ENCODE measurements at places on chromosomes 1 and 21.

GRCh38 chr1:242872521-242872920 lies 348.0 kb upstream of the PLD5 start:
- no peak for DNase-seq

GRCh38 chr1:52455686-52456085 lies 51.3 kb downstream of the PRPF38A start:
- no peak for DNase-seq

- DNase-seq, result no peak
Observed at GRCh38 chr1:13865851-13866250, 165.9 kb downstream of the PRDM2 start.

DNA sequence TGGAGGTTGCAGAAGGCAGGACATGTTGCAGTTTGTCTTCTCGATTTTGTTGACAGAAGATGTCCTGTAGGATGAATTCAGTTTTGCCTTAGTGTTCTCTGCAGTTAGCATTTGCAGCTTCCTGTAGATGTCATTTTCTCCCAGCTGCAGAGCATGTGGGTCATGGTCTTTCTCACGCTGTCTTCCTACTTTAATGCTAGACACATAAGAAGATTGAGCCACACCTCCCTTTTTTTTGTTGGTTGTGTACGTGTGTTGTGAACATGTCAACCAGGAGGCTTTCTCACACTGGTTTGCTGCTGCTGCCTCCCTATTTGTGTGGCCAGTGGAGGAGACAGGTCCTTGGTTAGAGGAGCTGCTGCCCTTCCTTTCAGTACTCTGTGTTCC lies 110.7 kb downstream of the VPS13D start:
- no peak for DNase-seq

DNA sequence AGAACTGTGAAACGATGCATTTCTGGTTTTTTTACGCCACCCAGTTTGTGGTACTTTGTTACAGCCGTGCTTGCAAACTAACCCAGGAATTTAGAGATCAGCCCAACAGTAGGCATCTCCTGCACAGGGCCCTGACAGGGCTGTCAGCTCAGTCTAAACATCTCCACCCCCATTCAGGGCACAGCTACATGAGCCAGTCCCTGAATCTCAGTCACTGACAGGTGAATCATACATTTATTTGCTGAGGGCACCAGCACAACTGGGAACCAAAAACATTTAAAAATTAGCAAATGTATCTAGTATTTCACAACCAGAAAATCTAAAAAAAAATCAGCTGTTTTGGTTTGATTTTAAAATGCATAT lies 30.7 kb downstream of the PRDX6 start:
- DNase-seq, result no peak

DNA sequence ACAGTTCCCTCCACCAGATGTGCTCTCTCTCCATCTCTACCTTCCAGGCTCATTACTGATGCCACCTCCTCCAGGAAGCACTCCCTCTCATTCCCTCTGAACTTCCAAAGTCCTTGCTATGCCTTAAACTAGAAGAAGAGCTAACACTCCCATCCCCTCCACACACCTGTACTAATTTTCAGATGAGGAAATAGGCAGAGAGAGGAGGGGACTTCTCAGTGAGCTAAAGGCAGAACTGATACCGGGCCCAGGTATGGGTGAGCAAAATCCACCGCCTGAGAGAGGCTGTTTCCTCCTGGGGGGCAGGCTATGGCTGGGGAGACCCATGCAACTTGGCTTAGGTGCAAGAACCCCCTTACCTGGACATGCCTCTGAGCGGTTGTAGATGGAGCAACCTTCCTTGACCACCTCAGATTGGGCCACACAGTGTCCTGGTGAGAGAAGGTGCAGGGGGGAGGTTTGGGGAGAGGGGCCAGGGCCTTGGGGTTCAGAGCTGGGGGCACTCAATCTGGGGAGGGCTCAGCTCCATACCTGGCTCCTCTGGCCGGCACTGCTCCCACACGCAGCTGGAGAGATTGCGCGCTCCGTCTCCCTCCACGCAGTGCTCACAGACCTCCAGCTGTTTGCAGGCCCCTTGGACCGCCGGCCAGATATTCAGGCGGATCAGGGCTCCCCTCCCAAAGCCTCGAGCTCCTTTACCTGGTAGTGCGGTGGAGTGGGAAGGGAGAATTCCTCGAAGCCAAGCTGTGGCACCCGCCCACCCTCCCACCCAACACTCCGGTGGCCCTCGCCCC lies 967 bp downstream of the CD164L2 start:
- no peak for DNase-seq

GRCh38 chr1:161182214-161182613 lies 4.9 kb upstream of the B4GALT3 start:
- peak; percentile 19 for DNase-seq

GRCh38 chr1:221246628-221247415 lies 367.6 kb downstream of the HLX start:
- no peak for DNase-seq

DNA sequence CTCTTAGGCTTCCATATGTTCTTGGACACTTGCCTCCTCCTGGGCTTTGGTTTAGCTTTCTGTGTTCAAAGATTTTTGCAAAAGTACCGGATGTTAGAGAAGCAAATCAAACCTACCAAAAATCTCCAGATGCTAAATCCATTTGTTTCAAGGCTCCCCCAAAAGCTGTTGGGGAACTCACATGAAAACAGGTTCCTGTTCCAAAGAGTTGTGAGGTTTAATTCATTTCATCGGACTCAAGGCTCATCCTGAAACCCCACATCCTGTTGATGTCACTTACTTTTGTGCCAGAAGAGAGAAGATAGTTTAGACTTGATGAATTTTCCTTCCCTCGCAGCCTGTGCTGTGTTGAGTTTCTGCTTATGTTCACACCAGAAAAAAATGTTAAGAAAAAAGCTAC lies 41.7 kb upstream of the RXRG start:
- no peak for DNase-seq

GRCh38 chr1:111948209-111949171 lies 41.0 kb downstream of the KCND3 start:
- no peak for DNase-seq

DNA sequence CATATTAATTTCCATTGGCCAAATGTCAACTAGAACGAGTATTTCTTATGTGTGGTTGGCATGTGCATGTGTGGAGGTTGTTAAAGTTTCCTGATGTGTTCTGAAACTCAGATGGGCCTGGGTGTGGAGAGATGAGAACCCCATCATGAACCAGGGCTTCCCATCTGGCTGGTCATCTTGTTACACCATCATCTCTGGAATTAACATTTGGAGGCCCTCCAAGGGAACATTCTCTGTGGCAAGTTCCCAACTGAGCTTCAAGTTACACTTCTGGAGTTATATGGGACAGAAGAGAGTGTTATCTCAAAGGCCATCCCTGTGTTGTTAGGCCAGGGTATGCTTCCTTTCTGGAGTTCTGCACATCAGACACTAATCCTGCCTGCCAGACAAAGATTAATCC lies 183.6 kb downstream of the TTLL7 start:
- no peak for DNase-seq

DNA sequence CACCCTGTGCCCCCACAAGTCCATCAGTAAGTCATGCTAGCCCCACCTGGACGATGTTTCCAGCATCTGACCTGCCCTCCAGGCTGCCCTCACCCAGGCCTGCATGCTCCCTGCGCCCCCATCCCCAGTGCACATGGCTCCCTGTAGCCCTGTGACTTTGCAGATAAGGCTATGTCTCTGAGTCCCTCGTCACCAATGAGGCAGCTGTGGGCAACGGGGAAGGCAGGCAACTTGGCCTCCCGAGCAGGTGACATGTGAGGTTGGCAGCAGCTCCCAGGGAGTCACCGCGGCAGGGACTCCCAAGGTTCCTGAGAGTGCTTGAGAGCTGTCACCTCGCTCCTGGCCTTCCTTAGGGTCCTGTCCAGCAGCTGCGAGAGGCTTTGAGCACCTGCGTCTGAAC lies 32.4 kb upstream of the AGPAT3 start:
- DNase-seq, result no peak

- DNase-seq, result no peak
Observed at GRCh38 chr1:112540226-112540794, 31.5 kb downstream of the WNT2B start.

DNA sequence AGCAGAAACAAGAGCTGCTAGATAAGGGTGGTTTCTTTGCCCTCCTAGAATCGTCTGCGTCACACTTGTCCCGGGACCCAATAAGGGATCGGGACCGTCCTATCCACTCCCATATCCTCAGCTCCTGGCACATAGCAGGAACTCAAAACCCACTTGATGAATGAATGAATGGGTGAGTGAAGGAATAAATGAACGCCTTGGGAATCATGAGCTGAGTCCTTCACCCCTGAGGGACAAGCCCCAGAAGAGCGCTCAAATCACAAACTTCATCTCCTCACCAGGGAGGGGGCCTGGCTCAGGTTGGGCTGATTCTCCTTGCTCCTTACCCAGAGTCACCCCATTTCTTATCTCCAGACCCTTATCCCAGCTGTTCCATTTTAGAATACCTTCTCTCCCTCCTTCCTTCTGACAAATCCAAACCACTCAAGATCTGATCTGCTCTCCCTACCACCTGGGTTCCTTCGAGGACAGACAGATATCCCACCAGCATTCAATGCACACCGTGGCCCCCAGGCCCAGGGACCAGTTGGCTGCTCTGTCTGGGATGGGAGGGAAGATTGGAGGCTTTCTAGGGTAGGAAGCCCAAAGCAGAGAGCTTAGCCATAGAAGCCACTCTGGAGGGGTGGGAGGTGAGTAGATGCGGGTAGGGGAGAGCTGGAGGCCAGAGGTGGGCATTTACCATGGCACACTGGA lies 643 bp upstream of the MOB3C start:
- no peak for DNase-seq

GRCh38 chr1:89050649-89051033 lies 14.4 kb downstream of the GBP1 start:
- DNase-seq, result no peak

DNA sequence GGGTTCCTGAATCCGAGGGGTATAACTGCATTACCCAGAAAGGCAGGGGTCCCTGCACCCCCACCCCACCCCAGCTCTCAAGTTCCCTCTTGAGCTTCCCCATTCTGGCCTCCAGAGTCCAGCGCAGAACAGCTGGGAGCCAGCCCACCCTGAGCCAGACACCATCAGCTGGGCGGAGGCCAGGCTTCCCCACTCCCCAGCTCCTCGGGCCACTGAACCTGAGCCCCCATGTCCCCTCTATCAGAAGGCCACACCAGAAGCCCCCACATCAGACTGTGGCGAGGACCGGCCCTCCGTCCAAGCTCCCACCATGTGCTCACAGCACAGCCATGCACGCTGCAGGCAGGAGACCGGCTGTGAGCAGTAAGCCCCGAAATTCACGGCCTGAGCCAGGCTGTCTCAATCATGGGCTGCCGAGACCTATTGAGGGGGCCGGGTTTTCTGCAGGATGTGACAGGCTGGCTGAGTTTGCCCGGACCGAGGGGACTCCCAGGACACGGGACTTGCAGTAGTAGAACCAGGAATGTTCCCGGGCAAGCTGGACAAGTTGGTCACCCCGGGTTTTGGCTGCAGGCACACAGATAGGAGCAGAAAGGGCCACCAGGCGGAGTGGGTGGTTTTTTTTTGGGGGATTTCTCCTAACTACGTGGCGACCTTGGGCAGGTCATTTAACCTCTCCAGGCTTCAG lies 25.5 kb upstream of the TNFRSF1B start:
- DNase-seq, result no peak

GRCh38 chr21:43694437-43695079 lies 24.4 kb upstream of the PDXK start:
- no peak for DNase-seq

GRCh38 chr1:199918196-199918769 lies 109.2 kb upstream of the NR5A2 start:
- no peak for DNase-seq

- DNase-seq, result no peak
Observed at GRCh38 chr1:232886271-232886670, 64.1 kb upstream of the NTPCR start.

GRCh38 chr1:15316510-15316909 lies 69.5 kb downstream of the FHAD1 start:
- DNase-seq, result no peak

- no peak for DNase-seq
Observed at GRCh38 chr1:244968471-244968871, 104.1 kb upstream of the HNRNPU start.

DNA sequence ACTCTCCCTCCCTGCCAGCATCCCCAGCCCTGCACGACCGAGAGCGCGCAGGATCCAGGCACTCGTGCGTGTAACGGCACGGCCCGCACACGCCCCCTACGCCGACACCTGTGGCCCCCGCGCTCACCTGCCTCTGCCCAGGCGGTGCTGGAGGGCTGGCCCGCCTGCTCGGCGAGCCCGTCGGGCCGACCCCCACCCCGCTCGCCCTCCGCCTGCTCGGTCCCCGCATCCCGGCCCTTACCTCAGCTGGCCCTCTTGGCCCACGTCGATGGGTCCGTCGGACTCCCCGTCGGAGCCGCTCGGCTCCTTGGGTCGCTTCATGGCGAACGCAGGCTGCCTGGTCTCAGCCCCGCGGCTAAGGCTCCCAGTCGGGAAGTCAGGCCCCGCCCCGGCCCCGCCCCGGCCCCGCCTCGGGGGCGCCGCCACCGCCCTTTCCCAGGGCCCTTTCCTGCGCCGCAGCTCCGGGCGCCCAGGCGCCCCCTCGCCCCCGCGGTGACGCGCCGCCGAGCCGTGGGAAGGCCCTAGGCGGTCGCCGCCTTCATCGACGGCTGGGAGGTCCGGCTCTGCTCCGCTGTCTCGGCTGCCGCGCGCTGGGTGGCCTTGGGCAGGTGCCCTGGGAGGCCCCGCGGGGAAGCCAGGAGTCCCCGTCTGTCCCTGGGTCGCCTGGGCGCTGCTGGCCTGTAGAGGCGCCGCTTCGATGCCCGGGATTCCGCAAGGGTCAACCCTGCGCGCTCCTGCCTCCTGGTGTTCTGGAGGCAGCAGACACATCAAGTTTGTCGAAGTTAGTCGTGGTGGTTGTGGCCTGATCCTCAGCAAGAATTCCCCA lies at the start of gene HEYL:
Gene HEYL (minus strand): TSS at position 339 of the 826 bp plus-strand sequence. CDS start 18 bp downstream, at position 321.
- DNase-seq, result peak; percentile 56

- DNase-seq, result no peak
Observed at GRCh38 chr1:187338762-187339412, 510.1 kb downstream of the PLA2G4A start.

DNA sequence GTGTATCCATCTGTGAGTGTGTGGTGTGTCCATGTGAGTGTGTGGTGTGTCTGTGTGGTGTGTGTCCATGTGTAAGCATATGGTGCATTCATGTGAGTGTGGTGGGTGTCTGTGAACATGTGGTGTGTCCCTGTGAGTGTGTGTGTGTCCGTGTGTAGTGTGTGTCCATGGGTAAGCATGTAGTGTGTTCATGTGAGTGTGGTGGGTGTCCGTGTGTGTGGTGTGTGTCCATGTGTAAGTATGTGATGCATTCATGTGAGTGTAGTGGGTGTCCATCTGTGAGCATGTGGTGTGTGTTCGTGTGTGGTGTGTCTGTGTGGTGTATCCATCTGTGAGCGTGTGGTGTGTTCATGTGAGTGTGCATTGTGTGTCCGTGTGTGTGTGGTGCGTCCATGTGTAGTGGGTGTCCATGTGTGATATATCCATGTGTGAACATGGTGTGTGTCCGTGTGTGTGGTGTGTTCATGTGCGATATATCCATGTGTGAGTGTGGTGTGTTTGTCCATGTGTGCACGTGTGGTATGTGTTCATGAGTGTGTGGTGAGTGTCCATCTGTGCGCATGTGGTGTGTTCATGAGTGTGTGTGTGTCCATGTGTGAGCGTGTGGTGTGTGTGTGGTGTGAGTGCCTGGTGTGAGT lies 12.3 kb downstream of the SLC19A1 start:
- DNase-seq, result no peak

Measured in stimulated activated CD8-positive, alpha-beta memory T cell treated with anti-CD3 and anti-CD28 coated beads, Interleukin-15, amount 100 ng/mL, for 4 hours (primary cell).